ENCODE measurements at places on chromosomes 3 and 15. TPM values are rescaled to one million over a fixed set of nuclear protein-coding genes. Genes with fewer than 3 reads are reported as not detected.

DNA sequence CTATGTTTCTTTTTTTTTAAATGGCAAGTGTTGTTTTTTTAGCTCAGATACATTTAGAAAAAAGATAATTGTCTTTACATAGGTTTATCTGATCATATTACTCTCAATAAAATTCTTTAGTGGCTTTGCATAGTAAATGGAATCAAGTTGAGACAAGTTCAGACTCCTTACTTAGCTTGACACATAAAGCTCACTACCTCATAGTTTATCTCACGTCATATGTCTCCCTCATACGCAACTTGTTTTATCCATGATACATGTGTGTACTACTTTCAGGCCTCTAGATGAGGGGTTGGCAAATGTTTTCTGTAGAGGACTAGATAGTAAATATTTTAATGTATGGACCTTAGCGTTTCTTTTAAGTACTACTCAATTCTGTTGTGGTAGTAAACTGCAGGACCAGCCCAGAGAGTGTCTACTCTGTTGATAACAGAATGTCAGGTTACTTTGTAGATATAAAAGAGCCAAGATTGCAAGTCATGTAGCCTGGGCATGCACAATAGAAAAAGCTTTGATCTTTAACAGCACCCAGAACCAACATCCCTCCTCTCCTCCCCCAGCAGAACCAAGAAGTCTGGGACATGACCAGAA lies 28.2 kb upstream of the MGA start:
- no peak overlapping the region for H3K4me3 ChIP-seq
- no peaks in the 10 kb centered on the region for H3K27me3 ChIP-seq
- no peaks in the 10 kb centered on the region for H3K36me3 ChIP-seq
- DNase-seq: no peak
- H3K27ac ChIP-seq: no peak overlapping the region

- H3K4me1 ChIP-seq: no peaks in the 10 kb centered on the region
- H3K4me3 ChIP-seq: no peak overlapping the region
- no peaks in the 10 kb centered on the region for H3K27me3 ChIP-seq
Observed at GRCh38 chr3:136332302-136332701, 82.2 kb downstream of the PCCB start.

DNA sequence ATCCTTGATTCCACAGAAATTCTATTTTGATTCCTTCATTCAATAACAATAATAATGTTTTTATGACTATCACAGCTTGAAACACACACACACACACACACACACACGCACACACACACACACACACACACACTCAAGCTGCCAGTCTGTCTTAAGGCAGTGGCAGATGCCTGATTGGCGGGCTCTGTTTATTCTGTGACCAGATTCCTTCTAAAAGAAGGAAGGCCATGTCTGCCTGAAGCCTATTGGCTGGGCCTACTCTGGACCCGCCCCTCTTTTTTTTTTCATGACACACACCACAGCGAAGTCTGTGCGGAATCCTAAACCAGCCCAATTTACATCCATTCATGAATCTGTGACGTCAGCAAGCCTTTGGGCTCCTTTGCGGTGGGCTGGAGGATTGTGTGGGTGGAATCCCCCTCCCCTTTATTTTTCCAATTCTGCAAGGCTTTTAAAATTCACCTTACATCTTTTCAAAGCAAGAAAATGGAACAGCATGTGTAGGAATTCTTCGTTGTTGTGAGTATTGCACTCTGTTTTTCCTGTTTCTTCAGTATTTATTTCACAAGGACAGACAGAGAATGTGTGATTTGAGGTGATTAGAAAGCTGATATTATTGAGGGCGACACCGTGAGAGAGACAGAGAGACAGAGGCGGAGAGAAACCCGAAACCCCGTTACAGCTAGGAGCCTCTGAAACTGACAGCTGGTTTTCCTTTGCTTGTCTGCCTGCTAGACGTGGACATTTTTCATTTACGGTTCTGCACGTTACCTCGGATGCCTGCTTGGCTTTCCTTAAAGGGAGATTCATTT lies at the start of gene MAP3K13:
MAP3K13 (plus strand) TSS at position 287 of the 812 bp plus-strand sequence. CDS start 65,446 bp downstream, outside the sequence.
- peak within 1 kb of the TSS; percentile 87 for H3K27ac ChIP-seq
- peak; percentile 87 for DNase-seq
- no peaks in the 10 kb centered on the region for H3K36me3 ChIP-seq

The CAND2 gene
- 3.8 TPM for total RNA-seq

GRCh38 chr3:113485161-113485609 lies 29.8 kb downstream of the SPICE1 start:
- no peak overlapping the region for H3K4me3 ChIP-seq
- no peaks in the 10 kb centered on the region for H3K27me3 ChIP-seq
- no peak for DNase-seq
- H3K4me1 ChIP-seq: no peaks in the 10 kb centered on the region
- no peak overlapping the region for H3K27ac ChIP-seq
- no peaks in the 10 kb centered on the region for H3K36me3 ChIP-seq

The BBX gene
- total RNA-seq: 23.8 TPM

GRCh38 chr3:141796081-141796888 lies 33.1 kb downstream of the GRK7 start:
- peaks cover 4% of the 10 kb centered on the region for H3K4me1 ChIP-seq
- H3K4me3 ChIP-seq: no peak overlapping the region
- H3K36me3 ChIP-seq: no peaks in the 10 kb centered on the region
- peak overlapping the region; percentile 64 for H3K27ac ChIP-seq

DNA sequence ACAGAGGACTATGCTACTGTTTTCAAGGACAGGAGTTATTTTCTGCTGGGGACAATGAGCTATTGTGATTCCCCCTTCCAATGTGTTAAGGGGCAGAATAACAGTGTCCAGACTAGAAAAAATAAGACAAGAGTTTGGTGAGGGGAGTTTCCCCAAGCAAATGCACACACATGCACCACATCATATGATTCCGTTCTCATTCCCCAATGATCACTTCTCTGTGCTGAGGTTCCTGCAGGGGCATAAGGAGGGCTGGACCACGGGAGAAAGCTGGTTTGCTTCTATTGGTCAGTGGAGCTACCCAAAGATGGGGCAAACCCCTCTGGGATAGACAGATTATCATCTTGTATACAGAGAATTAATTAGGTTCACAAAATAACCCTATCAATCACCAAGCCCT lies 80.6 kb downstream of the RBPMS2 start:
- H3K27me3 ChIP-seq: no peaks in the 10 kb centered on the region
- no peak overlapping the region for H3K4me3 ChIP-seq
- H3K4me1 ChIP-seq: peaks cover 14% of the 10 kb centered on the region
- DNase-seq: no peak
- peaks cover 9% of the 10 kb centered on the region for H3K36me3 ChIP-seq

All from pancreas (tissue), 10 donors.